ENCODE measurements at places on chromosomes 4 and X.

DNA sequence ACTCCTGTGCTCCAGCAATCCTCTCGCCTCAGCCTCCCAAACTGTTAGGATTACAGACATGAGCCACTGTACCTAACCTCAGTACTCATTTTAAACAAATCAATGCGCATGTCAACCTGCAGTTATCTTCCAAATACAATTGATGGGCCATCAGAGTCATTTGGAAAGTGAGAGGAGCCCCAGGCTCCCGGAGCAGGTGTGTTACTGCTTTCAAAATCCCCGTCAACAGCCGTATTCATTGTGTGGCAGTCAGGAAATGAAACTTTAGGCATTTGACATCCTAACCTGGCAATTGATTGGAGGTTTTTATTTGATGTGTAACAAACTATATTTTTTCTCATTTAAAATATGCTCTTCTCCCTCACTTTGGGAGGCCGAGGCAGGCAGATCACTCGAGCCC, 623.6 kb upstream of the TENM3 start:
- DNase-seq, result no peak

- no peak for DNase-seq
These were observed 21.2 kb upstream of the TRPC5OS start for GRCh38 chrX:111854556-111855490.

- DNase-seq, result no peak
These were observed 282.6 kb upstream of the NDST4 start for GRCh38 chr4:115396034-115396433.

- DNase-seq, result no peak
These were observed 27.8 kb upstream of the RNF128 start for GRCh38 chrX:106698693-106699092.

- DNase-seq, result no peak
These were observed 44.8 kb upstream of the CDKN2AIP start for GRCh38 chr4:183399616-183400015.

- no peak for DNase-seq
These were observed 46.5 kb upstream of the GRPR start for GRCh38 chrX:16076834-16077233.

- no peak for DNase-seq
These were observed 306.8 kb upstream of the ANXA10 start for GRCh38 chr4:167785523-167785922.

DNA sequence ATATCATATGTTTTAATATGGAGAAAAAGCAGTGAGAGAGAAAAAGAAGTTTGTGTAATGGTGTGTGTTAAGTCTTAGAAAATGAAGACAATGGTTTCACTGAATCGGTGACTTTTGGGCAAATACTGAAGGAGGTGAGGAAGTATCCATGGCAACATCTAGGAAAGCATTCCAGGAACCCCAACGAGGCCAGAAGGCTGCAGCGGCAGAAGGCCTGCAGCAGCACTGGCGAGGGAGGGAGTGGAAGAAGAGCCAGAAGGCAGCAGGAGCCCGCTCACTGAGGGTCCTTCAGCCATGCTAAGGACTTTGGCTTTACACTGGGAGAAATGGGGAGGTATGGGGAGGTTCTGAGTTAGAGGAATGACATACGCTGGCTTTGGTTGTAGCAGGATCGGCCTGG, 26.8 kb downstream of the COQ2 start:
- no peak for DNase-seq

- DNase-seq, result no peak
These were observed 65.4 kb downstream of the SPRY1 start for GRCh38 chr4:123462007-123462406.

GRCh38 chr4:16661813-16662212, 236.6 kb downstream of the LDB2 start:
- DNase-seq, result no peak

- no peak for DNase-seq
These were observed 1197.9 kb downstream of the TECRL start for GRCh38 chr4:63211375-63211774.

- no peak for DNase-seq
These were observed 185.0 kb upstream of the GPRIN3 start for GRCh38 chr4:89492581-89493071.

DNA sequence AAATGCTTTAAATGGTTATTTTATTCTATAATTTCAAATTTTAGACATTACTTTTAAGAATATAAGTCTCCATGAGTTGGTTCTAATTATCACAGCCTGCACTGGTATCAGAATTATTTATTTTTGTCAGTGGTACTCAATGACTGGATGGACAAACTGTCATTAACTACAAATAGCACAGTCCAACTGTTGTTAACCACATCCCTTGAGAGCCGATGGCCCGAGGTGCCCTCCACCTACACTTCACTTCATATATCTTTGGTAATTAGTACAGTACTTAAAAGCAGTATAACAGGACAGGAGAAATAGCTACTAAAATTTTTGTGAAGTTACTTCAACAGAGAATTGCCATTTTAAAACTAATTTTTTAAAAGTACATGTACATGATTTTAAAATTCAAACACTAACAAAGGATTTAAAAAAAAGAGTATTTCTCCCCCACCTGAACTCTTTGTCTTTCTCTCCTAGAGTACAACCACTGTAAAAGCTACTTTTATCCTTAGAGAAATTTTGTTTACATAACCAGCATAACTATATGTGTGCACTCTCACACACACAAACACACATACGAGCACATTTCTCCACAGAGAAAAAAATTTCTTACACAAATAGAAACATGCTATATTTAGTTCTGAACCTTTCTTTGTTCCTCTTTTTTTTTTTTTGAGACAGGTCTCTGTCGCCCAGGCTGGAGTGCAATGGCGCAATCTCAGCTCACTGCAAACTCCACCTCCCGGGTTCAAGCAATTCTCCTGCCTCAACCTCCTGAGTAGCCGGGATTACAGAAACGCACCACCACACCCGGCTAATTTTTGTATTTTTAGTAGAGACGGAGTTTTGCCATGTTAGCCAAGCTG, 6.5 kb downstream of the TIFA start:
- no peak for DNase-seq

DNA sequence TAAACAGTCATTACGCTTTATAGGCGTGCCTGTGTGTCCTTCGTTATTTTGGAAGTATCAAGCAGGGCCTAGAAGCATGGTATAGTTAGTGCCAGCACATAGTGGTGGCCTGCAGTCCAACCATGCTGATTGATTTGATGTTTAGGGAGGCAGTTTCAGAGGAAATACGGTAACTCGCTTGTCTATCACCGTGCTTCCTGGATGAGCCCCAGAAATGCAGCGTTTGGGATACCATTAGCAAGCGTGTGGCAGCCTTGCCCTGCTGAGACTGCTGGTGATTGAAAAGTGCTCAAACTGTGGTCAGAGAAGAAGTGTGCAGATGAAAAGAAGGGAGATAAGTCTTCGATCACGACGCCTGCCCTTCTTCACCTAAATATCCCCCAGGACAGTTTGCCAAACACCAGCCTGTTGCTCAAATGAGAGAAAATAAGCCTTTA, 158.4 kb downstream of the CHIC2 start:
- no peak for DNase-seq

- DNase-seq, result no peak
These were observed 291.3 kb downstream of the GUCY2F start for GRCh38 chrX:109190542-109190941.

GRCh38 chrX:31061091-31061490, 10.8 kb downstream of the FTHL17 start:
- no peak for DNase-seq

DNA sequence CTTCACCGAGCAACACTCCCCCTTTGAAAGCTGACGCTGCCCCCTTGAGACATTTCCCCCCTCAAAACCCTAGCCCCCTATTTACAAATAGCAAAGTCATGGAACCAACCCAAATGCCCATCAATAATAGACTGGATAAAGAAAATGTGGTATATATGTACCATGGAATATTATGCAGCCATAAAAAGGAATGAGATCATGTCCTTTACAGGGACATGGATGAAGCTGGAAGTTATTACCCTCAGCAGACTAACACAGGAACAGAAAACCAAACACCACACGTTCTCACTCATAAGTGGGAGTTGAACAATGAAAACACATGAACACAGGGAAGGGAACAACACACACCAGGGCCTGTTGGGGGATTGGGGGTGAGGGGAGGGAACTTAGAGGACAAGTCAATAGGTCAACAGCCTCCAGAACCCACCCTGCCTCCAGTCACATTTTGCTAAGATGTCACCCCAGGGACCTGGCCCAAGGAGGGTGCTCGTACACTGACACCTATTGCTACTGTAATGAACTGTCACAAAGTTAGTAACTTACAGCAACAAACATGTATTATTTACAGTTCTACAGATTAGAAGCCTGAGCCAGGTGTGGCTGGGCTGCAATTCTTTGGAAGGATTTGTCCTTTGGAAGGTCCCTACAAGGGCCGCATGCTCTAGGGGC, 20.6 kb downstream of the SCD5 start:
- no peak for DNase-seq

DNA sequence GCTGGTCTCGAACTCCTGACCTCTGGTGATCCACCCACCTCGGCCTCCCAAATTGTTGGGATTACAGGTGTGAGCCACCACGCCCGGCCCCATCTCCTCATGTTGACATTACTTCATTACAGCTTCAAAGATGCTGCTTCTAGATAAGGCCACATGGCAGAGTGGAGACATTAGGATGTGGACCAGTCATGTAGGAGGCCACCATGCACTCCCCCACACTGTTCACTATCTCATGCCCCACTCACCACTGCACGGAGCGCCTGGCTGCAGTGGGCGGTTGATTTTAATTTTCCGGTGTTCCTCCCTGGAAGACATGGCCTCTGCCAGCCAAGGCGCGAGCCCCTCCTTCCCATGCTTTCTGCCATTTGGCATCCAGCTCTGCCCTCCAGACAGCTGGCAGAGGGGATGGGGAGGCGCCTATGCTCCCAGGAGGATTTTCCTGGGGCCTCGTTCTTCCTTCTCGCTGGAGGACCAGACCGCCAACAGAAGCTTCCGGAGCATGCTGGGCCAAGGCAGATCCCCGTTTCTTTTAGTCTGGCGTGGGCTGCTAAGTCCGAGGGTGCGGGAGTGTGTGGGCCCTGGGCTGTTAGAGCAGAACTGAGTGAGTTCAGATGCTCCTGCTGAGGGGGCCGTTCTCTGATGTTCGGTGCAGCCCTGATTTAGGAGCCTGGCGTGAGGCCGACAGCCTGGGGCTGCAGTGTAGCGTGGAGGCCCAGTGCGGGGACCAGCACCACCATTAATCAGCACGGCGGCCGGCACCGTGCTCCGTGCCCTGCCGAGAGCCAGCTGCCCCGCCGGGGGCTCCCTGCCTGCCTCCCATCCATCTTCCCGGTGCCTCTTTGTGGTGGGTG, 93.1 kb downstream of the SORCS2 start:
- DNase-seq, result no peak

GRCh38 chr4:55549888-55550287, 3.2 kb upstream of the CLOCK start:
- DNase-seq, result no peak

GRCh38 chr4:74258963-74259362, 49.3 kb upstream of the EPGN start:
- DNase-seq, result no peak

DNA sequence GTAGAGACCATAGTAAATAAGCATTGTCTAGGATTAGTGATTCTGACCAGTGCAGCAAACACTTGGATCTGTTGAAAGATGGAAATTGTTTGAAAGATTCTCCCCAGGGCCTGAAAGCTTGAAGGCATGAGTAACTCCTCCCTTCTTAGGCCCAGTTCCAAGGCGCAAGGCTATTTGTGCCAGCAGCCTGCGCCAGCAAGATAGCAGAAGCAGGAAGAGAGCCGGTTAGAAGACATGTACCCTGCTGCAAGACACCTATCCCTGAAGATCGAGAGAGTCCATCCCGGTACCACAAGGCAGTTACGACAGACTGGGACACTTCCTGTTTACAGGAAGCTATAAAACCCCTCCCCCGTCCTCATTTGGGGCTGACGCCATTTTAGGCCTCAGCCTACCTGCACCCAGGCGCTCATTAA, 72.4 kb upstream of the JADE1 start:
- no peak for DNase-seq

DNA sequence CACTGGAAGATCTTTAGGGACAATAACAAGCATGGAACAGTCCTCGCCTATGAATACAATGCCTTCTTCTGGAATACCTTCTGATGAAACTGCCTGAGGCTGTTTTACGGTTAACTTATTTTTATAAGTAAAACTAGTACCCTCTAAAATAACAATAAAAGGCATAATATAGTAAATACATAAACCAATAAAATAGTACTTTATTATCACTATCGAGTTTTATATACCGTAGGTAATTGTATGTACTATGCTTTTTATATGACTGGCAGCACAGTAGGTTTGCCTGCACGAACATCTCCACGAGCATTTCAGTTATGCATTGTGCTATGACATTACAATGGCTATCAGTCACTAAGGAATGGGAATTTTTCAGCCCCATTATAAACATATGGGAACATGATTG, 8.0 kb downstream of the GUCY1A1 start:
- no peak for DNase-seq

DNA sequence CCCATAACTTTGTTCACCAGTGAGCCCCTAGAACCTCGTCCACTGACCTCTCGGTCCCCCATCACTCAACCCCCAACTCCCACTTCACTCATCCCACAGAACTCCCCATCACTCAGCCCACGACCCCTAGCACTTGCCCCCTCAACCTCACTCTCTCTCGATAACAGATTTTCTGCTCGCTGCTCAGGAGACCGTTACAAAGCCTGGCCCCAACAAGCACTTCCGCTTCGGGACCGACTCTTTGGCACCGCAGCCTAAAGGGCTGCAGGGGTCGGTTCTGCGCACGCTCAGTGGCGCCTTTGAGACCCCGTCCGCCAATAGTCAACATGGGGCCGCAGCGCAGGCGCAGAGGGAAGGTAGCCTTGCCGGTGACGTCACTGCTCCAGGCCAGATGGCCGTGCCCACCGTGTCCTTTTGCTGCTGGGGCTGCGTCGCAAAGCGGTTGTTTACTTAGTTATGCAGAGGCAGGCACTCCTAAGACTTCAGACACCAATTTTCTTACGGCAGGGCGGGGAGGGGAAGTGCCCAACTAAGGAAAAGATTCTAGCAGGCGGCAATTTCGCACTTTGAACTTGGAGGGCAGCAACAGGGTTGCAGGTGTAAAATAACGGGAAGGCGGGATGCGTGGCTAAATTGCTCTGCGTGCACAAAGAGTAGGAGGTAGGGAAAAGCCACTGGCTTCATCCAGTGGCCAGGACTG, at the start of gene ZNF182:
Gene ZNF182, minus strand, starts transcription at position 232 of the 700 bp plus-strand sequence. CDS start 1,380 bp downstream, outside the sequence.
- DNase-seq, result peak; percentile 85

DNA sequence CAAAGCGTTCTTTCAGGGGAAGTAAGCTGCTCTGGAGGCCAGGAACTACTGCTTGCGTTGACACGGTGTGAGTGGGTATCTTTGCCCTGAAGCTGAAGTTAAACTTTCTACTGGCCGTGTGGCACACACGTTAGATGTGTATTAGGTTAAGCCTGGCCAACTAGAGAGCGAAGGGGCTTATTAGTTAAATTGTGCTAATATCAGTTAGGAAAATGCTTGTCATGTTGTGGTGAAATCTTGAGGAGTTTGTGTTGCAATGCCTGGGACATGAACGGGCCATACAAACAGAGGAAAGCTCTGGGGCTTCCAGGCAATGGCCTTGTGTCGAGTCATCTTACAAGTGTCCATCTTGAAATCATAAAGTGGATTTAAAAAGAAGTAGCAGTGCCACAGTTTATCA, 62.6 kb downstream of the NSUN7 start:
- no peak for DNase-seq

Measured in activated CD4-positive, alpha-beta T cell treated with anti-CD3 and anti-CD28 coated beads for 4 hours (primary cell).